ENCODE measurements at places on chromosomes 7 and 10. TPM values are rescaled to one million over a fixed set of nuclear protein-coding genes. Genes with fewer than 3 reads are reported as not detected.

DNA sequence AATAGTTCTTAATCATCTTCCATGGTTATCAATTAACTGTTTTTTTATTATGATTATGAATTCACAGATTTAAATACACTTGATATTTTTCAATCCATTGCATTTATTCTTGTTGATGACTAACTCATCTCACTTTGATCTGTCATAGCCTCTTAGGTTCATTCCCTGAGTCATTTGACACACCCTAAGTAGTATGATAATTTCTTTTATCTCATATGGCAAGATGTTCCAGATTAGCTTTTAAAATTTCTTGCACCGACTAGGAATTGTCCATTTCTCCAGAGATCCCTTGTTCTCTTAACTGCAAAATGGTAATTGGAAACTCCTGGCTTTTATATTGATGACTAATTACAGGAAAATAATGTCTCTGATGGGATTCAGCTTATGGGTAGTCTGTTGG lies 87.6 kb upstream of the CCDC6 start:
- DNase-seq = no peak

- DNase-seq = no peak
These were observed 64.1 kb upstream of the GNA12 start for GRCh38 chr7:2908103-2908683.

GRCh38 chr10:128985036-128985435 lies 482.0 kb upstream of the MGMT start:
- no peak for DNase-seq

LIPJ gene
- not detected for polyA plus RNA-seq

C10orf62 gene
- polyA plus RNA-seq = 0.77 TPM

GRCh38 chr10:84429926-84430520 lies 101.6 kb downstream of the CCSER2 start:
- peak; percentile 37 for DNase-seq

RNF32 gene
- 1.6 TPM for polyA plus RNA-seq

DNA sequence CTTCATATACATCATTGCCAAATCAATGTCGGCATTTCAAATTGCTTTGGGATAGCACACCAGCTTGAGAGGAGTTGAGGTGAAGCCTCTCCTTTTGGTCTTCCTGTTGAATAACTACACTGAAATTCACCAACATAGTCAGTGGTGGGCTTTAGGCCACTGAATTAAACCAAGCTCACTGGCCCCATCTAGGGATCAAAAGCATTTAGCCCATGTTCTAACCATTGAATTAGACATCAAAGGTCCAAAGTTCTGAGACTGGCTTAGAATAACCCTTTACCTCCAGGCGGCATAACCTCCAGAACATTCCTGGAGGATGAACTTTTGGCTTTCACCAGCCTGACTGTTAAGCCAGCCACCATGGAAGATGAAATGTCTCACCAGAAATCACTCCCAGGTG lies 54.6 kb downstream of the BPGM start:
- no peak for DNase-seq

NRCAM gene
- 16.8 TPM for polyA plus RNA-seq

SFTPA1 gene
- not detected for polyA plus RNA-seq

GRCh38 chr7:5472432-5473315 lies 49.0 kb upstream of the TNRC18 start:
- DNase-seq = no peak

DNA sequence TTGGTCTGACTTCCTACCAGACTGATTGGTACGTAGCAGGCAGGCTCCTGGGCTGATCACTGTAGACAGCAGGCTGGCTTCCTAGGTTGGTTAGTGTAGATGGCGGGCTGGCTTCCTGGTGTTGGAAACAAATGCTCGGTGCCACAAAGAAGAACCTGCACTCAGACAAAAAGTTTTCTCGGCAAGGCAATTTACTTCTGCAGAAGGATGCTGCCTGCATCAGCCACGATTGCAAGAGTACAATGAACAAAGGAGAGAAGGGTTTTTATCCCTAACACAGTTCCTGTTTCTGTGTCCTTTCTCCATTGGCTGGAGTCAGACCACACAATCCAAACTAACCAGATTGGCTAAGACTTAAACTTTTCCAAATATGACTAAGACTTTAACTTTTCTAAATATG lies 123.6 kb upstream of the PPP2R2D start:
- DNase-seq = no peak

TCAF2 gene
- polyA plus RNA-seq = 1.3 TPM

- DNase-seq = peak; percentile 44
These were observed 44.8 kb upstream of the GRID1 start for GRCh38 chr10:86411281-86411841.

NPSR1 gene
- not detected for polyA plus RNA-seq

- DNase-seq = no peak
These were observed 755.4 kb downstream of the GRID1 start for GRCh38 chr10:85611093-85611740.

FOXI2 gene
- 1.5 TPM for polyA plus RNA-seq

- DNase-seq = no peak
These were observed 857.6 kb downstream of the GATA3 start for GRCh38 chr10:8912108-8912507.
